ENCODE measurements at places on chromosomes 11 and 22.

- DNase-seq, result no peak
Measured at GRCh38 chr11:118607401-118608359, at the start of gene PHLDB1. Gene PHLDB1, plus strand, starts transcription at chr11:118607615. Its CDS starts 6,222 bp downstream, at chr11:118613837.

- no peak for DNase-seq
Measured at GRCh38 chr22:27534720-27535125, 266.8 kb downstream of the MN1 start.

GRCh38 chr11:113896156-113896879 is 8.3 kb upstream of the HTR3B start:
- DNase-seq, result peak; percentile 10

GRCh38 chr11:113103932-113104690 is 142.9 kb downstream of the NCAM1 start:
- no peak for DNase-seq

GRCh38 chr11:47631473-47631872 is 10.9 kb downstream of the MTCH2 start:
- DNase-seq, result no peak

DNA sequence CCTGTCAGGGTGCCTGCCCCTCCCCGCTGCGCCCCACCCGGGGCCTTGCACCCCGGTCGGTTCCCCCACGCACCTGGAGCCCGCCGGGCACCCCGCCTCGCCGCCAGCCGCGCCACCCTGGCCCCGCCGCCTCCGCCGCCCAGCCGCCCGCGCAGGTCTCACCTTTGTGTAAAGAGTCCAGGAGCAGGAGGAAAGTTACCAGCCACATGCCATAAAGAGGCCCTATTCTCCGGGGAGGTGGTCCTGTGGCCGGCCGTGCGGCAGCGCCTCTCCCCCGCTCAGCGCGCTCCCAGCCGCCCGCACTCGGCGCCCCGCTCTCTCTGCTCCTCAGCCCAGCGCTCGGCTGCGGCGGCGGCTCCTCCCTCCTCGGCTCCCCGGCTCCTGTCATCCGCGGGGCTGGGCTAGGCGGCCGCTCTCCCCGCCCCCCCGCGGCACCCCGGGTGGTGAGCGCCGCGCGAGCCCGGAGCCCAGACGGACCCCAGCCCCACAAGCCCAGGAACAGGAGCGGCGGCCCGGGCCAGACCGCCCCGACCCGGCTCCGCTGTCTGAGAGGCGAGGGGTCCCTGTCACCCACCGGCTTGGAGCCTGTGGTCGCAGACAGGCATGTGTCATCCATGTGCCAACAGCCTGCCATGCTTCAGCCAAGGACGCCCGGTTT is at the start of gene DSCAML1:
DSCAML1 (minus strand) TSS at position 345 of the 658 bp plus-strand sequence; CDS start at position 208, 137 bp downstream.
- peak; percentile 40 for DNase-seq

DNA sequence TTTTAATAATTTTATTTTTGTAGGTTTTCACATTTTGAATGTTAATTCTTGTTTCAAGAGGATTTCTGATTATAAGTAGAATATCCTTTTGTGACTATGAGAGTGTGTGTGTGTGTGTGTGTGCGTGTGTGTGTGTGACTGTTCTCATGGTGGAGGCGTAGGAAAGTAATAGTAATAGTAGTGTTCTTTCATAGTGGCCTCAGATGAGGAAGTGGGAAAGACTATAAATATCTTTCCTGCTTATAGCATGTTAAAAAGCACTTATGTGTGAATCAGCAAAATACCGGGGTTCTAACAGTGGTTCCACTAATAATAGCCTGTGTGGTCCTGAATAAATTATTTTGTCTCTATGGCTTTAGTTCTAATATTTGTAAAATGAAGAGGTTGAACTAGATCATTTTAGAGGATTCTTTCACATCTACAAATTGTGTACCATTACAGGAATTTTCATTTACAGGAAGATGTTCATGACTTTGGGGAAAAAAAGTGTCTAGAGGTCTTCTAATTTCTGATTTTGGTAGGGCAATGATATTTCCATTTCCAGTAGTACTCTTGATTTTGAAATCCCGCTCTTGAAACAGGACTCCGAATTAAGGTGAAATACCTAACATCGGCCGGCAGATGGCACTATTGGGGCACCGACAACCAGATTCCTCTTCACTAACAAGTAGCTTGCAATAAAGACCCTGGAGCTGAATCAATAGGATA is 29.9 kb upstream of the OR10G7 start:
- peak; percentile 49 for DNase-seq

DNA sequence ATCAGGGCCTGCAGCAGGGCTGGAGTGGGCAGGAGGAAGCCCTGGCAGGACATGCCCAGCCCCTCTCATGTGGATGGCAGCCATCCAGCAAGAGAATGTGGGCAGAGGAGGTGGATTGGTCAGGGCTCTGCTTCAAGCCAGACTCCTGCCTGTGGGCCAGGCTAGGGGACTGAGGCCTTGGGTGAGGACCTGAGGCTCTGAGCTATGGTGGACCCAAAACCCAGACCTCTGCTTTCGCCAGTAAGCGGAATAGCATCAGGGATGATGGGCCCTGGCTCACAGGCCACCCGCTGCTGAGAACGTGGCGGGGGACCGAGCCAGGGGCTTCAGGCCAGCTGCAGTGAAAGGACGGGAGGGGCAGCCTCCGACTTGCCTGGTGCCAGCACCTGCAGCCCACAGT is 57.4 kb downstream of the LINC01488 start:
- DNase-seq, result no peak

- DNase-seq, result no peak
Measured at GRCh38 chr11:45736424-45736823, 68.5 kb upstream of the SLC35C1 start.

DNA sequence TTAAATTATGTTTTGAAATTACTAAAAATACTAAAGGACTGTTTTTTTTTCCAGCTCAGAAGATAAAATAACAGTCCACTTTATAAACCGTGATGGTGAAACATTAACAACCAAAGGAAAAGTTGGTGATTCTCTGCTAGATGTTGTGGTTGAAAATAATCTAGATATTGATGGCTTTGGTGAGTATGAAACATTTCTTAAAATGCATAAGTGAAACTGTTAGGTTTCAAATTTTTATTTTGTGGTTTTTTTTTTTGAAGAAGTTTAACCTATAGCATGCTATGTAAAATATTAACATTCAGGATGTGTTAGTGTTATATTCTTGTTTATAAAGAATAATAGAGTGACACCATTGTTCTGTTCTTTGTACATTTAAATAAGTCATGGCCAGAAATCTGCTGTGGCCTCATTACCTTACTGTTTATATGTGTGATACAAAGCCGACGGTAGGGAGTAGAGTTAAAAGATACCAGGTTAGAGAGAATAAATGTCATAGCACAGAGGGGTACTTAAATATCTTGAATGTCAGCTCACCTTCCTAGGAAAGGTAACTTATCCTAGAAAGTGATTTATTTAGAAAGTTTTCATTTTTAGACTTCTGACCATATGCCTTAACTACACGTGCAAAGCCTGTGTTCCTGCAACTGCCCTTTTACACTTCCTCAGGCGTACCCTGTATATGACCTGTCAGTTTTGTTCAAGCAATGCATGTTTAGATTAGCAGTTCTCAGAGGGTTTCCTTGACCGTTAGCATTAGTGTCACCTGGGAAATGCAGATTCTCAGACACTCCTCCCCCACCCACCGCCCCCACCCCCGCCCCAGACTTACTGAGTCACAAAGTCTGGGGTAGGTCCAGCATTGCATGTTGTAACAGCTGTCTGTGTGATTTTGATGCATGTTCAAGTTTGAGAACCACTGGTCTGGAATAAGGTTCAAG is 6.3 kb downstream of the FDX1 start:
- no peak for DNase-seq

GRCh38 chr11:36258730-36259360 is 30.4 kb downstream of the COMMD9 start:
- peak; percentile 14 for DNase-seq

GRCh38 chr11:128483211-128483788 is 104.1 kb downstream of the ETS1 start:
- DNase-seq, result no peak

GRCh38 chr11:13338427-13339069 is 61.0 kb downstream of the BMAL1 start:
- DNase-seq, result no peak

DNA sequence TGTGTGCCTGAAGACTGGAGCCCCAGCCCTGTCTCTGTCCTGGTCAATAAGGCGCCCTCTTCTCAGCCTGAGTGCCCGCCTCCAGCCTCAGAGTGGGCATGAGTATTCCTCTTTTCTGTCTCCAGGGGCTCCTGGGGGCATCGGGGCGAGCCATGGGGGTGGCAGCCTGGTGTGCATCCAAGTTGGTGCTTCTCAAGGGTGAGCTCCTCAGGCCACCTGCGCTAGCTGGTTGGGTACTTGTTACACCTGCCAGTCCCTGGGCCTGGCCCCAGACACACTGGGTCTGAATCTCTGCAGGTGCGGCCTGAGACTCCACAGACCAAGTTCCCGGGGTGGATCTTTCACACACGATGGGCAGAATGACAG is 168.6 kb upstream of the B3GAT1 start:
- DNase-seq, result no peak

- no peak for DNase-seq
Measured at GRCh38 chr11:71372693-71373657, 75.2 kb downstream of the DHCR7 start.

GRCh38 chr11:71486320-71486719 is 33.3 kb downstream of the NADSYN1 start:
- no peak for DNase-seq

GRCh38 chr11:17412488-17413180 is 24.2 kb upstream of the KCNJ11 start:
- no peak for DNase-seq

GRCh38 chr11:132957881-132958280 is 574.4 kb downstream of the OPCML start:
- DNase-seq, result no peak

GRCh38 chr22:17705546-17705945 is 67.0 kb downstream of the BCL2L13 start:
- DNase-seq, result no peak

GRCh38 chr11:44928816-44929215 is 21.9 kb downstream of the TP53I11 start:
- no peak for DNase-seq

DNA sequence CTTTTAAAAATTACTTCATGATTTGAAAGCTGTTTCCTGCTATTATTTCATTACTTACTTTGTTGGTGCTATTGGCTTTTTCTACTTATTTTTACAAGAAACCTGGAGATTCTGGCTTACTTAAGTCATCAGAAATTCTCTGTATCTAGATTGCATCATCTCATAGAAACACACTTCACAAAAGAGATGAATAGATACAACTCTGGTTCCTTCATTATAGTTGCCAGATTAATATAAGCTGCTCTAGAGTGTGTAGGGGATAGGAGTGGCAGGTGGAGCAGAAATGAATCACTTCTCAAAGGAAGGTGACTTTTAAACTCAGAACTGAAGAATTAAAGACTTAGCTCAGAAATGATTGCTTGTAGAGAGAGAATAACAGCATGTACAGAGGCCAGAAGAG is 20.0 kb downstream of the CYP2R1 start:
- no peak for DNase-seq

DNA sequence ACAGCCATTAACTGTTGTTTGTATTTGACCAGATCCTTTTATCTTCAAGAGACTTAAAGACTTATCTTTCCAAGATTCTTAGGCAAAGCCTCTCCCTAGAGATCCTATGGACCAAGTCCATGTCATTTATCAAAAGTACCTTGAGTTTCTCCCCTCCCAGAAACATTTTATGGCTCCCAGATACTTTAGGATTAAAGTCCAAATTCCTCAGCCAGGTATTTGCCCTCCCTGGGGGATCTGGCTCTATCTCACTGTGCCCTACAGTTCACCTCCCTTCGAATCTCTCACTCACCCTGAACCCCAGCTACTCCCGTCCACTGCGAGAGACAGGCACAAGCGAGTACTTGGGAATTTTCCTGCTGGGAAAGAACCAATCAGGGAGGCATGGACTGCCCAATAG is 11.9 kb downstream of the MS4A8 start:
- no peak for DNase-seq

GRCh38 chr11:5521540-5521939 is 5.0 kb upstream of the UBQLNL start:
- no peak for DNase-seq

DNA sequence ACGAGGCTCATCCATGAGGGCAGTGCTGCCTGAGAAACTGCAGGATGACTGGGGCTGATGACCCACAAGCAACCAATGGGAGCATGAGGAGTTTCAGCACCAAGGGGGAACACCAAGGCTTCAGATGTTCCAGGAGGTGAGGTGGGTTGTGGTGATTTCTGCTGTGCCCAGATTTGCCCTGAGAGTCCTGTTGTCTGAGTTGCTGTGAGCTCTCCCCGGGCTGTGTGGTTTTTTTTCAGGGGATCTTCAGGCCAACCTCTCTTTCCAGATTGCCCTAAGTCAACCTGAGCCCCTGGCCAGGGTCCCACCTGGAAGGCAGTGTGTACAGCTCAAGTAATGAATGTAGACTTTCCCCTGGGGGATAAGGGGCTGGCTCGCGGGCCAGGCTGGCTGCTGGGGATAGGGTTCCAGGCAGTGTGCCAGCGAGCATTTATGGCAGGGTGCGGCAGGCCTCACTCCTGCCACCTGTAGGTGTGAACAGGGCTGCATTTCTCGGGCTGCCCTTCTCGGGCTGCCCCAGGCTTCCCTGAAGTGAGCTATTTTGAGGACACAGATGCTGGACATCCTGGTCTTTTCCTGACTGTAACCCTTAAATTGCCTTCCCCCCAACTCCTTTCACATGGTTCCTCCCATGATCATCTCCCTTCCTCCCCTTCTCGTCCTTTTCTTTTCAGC is 9.8 kb downstream of the SLC22A6 start:
- peak; percentile 10 for DNase-seq

DNA sequence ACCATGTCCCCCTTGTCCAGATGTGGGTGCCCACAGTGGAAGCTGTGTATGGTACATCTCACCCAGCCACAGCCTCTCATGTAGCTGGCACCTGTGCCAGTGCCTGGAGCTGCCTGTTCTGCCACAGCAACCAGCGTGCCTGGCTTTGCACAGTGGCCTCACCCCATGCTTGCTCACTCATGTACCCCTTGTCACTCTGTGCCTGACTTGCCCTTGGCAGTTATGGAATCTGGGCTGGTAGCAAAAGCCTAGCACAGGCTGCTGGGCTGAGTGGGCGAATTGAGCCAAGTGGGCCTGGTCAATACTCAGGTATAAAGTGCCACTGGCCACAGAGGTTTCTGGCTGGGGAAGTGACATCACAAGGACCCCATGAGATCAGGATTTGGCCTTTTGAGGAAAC is 264.2 kb downstream of the INSC start:
- DNase-seq, result no peak

DNA sequence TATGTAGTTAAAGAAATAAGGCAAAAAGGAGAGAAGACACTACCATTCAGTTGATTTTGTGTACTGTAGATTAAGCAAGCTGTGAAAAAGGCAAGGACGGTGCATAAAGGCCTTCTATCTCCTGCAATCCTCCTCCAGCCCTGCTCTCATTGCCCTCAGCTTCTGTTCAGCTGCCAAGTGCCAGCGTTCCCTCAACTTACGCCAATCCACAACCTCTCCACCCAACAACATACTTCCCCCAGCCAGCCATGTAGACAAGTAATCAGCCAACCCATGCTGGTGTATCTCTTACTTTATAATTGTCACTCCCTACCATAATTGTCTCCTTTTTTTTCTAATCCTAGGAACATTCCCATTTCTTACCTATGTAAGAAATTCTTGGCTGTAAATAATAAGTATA is 30.1 kb upstream of the ANO5 start:
- no peak for DNase-seq

- DNase-seq, result no peak
Measured at GRCh38 chr11:767238-767637, 10.0 kb downstream of the GATD1 start.

GRCh38 chr11:20278727-20279126 is 84.8 kb upstream of the HTATIP2 start:
- no peak for DNase-seq

- no peak for DNase-seq
Measured at GRCh38 chr11:95568281-95568680, 221.3 kb downstream of the FAM76B start.
